ENCODE measurements at places on chromosomes 2 and 18.

DNA sequence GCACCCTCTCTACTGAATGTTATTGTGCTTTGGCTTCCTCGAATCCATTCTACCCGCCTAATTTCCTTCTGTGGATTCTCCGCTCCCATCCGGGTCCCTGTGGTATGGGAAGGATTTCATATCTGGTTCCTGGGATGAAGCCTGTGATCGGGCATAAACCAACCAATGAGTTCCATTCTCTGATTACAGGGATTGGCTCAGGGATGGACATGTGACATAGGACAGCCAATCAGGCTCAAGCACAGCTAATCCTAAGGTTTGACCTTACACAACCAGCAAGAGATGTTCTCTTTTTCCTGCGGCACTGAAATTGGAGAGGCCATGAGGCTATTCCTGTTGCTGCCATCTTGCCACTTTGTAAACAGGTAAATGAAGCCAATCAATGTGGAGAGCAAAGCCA, 168.1 kb upstream of the SMAD2 start:
- no peak for DNase-seq

DNA sequence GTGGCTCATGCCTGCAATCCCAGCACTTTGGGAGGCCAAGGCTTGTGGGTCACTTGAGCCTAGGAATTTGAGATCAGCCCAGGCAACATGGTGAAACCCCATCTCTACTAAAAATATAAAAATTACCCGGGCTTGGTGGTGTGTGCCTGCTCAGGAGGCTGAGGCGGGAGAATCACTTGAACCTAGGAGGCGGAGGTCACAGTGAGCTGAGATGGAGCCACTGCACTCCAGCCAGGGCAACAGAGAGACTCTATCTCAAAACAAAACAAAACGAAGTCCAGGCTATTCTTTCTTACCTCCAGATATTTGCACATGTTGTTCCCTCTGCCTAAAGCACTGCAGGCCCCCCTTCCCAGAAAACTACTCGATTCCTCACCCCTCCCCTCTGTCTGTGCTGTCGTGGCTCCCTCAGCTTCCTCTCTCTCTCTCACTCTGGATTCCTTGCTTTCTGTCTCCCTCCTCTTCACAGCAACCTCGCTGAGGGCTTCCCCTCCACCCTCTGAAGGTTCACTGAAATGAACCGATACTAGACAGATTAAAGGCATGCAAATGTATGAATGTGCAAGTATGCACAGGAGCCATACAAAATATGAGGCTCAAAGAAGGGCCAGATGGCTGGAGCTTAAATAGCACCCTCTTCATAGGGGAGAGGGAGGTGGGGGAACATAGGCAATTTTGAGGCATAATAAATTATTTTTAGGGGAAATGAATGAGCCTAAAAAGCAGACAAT, 18.5 kb downstream of the TMEM177 start:
- DNase-seq, result no peak

- no peak for DNase-seq
Measured at GRCh38 chr2:128682266-128682665, 363.6 kb upstream of the HS6ST1 start.

- no peak for DNase-seq
Measured at GRCh38 chr2:43068631-43069517, 157.5 kb downstream of the ZFP36L2 start.

GRCh38 chr2:95374029-95374428, 28.5 kb upstream of the FAHD2A start:
- DNase-seq, result no peak

DNA sequence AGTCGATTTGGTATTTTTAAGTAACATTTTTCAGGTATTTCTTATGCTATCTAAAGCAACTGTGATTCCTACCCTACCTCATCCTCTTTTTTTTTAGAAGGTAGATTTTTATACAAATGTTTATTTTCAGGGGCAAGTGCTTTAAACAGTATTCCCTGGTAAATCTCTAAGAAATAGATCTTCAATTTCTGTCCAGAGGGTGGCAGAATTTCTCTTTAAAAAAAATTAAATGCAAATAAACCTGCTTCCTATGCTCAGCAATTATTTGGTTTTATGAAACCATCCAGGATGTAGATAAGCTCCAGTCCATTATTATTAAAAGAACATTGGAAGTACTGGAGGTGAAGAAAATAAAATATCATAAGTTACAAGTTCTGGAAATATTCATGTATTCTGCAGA, 191.9 kb downstream of the MYO3B start:
- peak; percentile 23 for DNase-seq

DNA sequence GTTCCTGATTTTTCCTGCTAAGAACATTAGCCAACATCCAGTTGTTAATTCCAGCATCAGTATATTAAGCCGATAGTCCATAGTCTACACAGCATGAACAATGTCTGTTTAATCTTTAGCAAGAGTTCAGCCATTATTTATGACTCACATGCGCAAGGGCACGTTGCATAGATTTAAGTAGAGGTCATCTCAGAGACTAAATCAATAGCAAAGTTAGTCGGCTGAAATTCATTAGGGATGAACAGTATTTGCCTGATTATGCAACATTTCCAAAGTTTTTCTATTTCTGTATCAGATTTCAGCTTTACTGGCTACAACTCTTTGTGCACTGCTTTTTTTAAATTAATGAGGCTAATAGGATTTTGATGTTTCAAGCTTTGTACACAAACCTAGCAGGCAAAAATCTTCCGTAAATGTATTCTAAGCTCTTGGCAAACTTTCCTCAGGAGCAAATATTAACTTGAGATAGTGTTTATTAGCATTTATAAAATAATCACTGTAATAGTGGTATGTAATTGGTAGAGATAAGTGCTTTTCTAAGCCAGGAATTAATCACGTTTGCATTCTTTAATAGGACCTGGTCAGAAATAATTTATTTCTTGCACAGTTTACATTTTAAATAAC, 578.7 kb upstream of the ID2 start:
- no peak for DNase-seq

GRCh38 chr2:23507267-23508065, 122.5 kb downstream of the KLHL29 start:
- DNase-seq, result no peak

- no peak for DNase-seq
Measured at GRCh38 chr18:77044866-77045664, 87.5 kb downstream of the MBP start.

- DNase-seq, result peak; percentile 41
Measured at GRCh38 chr2:42141687-42142546, 27.2 kb upstream of the EML4 start.

DNA sequence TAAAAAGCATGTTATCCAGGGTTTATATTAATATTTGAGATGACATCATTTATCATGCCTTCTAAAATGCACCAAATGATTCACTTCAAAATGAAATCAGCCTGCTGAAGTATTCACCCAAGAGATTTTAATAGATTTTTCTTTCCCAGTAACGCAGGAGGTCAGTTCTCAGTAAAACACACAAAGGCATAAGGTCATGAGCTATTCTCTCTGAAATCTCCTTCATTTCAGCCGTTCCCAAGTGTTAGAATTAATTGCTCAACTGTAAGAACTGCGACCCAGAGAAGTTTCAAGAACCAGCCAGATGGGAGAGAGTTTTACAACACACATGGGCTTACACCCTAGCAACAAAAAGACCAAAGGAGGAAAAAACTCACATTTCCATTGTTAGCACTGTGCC, 84.2 kb upstream of the PHLPP1 start:
- DNase-seq, result no peak

DNA sequence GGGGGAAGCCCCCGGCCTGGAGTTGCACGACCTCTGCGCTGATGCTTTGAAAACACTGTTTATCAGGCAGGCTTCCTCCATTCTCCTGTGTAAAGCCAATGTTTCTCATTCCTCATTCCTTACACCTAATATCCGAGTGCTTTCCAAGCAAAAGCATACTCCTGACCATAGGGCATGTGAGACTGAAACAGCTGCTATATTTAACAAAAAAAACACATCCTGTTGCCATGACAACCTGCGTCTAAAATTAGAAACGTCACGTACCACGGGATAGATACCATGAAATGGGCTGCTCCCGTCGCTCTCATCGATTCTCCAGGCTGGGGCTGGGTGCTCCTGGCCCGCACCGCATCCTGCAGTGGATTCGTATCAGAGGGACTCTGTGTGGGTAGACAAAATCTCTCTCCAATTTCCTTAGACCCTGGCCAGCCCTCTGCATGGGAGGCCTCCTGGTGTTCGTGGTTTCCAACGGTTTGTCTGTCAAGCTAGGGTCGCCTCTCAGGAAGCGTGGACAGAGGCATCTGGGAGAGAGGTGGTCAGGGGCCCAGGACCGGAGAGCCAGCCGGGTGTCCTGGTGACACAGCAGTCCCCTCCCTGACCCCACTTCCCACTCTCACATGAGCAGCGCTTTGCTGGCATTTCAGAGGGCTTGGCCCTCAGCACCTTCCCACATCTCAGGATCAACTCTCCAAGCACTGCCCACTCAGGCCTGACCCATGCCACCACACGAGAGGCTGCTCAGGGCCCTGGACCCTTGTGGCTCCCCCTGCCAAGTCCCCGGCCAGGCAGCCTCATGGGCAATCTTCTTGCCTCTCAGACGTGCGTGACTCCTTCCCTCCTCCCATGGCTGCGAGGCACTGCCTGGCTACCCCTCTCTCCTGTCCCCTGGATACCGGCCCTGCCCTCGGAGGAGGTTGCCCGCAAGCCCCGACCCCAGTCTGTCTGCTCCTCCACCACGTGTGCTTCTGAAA, 268.1 kb downstream of the NDUFA10 start:
- no peak for DNase-seq

GRCh38 chr18:73365018-73365417, 497.2 kb upstream of the NETO1 start:
- no peak for DNase-seq

- DNase-seq, result peak; percentile 29
Measured at GRCh38 chr2:134791616-134792015, 46.8 kb upstream of the ACMSD start.

- no peak for DNase-seq
Measured at GRCh38 chr2:32210767-32211408, 45.2 kb downstream of the SLC30A6 start.

GRCh38 chr2:240103136-240103535, 33.0 kb downstream of the COPS9 start:
- DNase-seq, result no peak

DNA sequence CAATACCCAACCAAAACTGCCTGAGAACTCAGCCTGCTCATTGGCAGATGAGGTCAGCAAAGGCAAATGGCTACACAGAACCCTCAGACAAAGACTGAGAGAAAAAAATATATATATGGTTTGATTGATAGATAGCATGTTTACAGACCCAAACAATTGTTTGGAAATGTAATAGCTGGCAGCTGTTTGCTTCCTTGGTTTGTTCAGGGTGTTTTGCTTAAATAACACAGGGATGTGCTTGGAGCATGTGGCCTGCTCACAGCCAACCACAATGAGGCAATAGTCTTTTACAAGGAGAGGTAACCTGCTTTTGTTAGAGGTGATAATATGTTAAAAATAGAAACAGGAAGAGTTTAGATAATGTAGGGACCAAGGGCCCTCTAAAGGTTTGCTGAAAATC, 84.5 kb downstream of the PDK1 start:
- DNase-seq, result no peak

DNA sequence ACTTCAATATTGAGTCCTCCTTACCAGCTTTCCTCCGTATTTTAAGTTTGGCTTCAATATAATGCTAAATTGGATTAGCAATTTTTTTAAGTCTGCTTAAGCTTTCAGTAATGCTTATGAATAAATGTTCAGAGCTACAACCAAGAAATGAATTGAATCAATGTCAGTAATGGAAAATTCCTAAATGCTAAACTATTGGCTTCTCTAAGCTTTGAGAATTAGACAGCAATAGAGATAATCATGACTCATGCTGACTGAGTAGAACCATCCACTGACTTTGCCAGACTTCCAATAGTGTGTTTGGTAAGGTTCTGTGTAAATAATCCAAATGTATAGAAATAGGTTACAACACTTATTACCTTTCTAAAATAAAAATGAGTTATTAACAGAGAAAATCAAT, 8.9 kb upstream of the PDE1A start:
- DNase-seq, result no peak

- DNase-seq, result peak; percentile 27
Measured at GRCh38 chr2:105712981-105713596, 31.6 kb upstream of the NCK2 start.

- no peak for DNase-seq
Measured at GRCh38 chr18:79963658-79964329, 649 bp upstream of the HSBP1L1 start.

DNA sequence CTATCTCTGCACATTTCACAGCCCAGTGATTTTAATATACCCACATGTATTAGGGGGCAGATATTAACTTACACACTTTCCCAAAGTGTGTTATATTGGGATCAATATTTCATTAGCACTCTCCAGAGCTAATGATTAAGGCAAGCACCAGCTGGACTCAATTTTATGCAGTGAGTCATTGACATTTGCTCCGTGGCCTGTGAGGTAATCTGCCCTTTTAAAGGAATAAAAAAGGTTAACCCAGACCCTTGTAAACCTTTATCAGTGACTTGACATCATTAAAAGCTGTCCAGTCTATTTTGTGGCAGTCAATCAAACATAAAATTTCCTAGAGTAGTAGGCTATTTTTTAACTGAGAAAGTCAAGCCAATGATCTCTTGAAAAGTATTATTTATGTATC, 1870.4 kb upstream of the CELF4 start:
- DNase-seq, result no peak

DNA sequence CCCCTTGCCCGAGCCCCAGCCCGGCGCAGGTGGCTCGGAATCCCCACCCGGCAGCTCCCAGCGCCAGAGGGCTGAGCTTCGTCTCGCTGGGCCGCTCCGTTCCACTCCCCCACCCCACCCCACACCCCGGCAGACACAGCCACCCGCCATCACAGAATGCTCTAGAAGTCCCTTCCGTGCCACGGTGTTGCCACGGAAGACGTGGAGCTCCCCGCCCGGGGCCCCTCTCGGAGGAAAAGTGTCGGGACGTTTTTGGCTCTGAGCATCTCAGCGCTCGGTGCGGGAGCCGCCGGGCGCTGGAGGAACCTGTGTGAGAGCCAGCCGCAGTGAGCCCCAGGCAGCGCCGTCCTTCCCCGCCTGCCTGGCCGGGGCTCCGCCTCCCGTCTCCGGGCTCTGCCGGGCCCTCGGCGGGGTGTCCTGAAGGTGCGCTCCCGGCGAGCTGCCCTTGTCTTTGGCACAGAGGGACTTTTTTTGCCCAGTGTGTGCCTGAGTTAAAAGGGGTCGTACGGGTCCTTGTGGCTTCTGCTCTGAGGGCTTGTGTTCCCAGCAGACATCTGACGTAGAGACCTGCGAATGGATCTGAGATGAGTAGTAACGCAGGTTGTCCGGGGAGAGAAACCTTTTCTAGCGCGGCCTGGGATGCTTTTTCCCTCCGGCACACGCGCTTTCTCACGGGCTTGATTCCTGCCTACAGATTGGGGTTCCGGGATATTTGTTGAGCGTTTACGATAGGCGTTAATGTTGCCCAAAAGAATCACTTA, 1.8 kb downstream of the ZCCHC2 start:
- DNase-seq, result peak; percentile 62

DNA sequence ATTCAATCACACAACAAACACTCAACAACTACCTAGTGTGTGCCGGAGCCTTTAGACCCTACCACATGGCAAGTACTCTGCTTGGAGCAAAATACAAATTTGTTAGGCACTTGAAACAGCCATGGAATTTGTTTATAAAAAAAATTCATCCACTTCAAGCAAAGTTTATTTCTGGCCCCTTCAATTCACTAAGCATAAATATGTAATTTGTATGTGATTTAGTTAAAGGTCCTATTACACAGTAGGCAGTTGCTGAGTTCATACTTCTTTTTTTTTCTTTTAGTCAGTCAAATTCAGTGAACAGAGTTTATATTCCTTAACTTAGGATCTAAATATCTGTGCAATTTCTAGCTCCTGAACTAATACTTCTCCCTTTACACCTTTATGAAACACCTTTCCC, 22.5 kb downstream of the GCFC2 start:
- DNase-seq, result no peak

- no peak for DNase-seq
Measured at GRCh38 chr2:191050640-191050987, 36.6 kb upstream of the STAT1 start.

Data from globus pallidus (tissue), 1 donor.